Stimulated activated CD8-positive, alpha-beta memory T cell treated with anti-CD3 and anti-CD28 coated beads, Interleukin-15, amount 100 ng/mL, for 4 hours (primary cell): ENCODE measurements at places on chromosomes 12 and 14.

- DNase-seq = no peak
Measured at GRCh38 chr12:28578833-28579252, 388.6 kb downstream of the CCDC91 start.

- no peak for DNase-seq
Measured at GRCh38 chr12:56040963-56041551, 661 bp upstream of the RPS26 start.

- no peak for DNase-seq
Measured at GRCh38 chr14:85533023-85533860, 3.3 kb downstream of the FLRT2 start.

- peak; percentile 12 for DNase-seq
Measured at GRCh38 chr12:111598637-111599452, at the start of gene ATXN2. TSS of gene ATXN2 (minus strand) at chr12:111599315. CDS start at chr12:111599034, 281 bp downstream.

DNA sequence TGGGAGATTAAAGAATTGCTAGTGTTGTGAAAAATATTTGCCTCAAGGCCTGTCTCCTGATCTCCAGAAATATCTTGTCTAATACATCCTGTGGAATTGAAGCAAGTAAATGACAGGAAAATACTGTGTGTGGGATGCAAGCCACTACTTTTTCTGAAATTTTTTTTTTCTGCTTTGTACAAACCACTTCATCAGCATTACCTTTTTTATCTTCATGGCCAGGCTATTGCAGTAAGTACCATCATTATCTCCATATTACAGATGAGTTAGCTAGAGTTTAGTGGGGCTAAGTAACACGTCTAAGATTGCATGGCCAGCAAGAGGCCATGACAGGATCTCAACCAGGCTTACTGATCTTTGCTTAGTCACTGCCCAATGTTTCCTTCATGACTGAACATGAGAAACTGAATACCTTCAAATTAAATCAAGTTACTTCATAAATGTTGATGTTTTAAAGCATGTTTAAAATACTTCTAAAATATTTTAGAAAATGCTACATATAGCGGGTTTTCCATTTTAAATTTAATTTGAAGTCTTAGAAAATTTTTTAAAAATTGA is 273.7 kb downstream of the SLC6A15 start:
- DNase-seq = no peak

DNA sequence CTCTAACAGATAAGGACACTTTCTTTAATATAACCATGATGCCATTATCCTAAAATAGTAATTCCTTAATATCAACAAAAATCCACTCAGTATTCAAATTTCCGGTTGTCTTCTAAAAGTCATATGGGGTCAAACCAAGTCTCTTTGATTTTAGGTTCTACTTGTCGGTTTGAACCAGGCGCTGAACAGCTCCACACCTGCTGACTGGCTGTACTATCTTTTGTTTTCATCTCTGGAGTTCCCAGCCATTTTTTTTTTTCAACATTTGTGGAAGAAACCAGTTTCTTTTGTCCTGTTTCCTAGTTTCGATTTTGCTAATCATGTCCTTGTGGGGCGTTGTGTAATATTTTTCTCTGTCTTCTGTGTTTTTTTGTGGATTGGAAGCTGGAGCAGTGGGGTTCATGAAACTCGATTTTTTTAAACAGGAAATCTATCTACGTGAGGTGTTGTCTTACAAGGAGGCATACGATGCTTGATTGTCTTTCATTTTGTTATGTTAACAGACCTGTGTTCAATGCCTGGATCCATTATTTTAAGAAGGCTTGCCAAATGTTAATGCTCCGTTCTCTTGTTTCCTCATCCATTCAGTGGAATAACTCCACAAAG is 50.2 kb downstream of the FZD10 start:
- DNase-seq = no peak

DNA sequence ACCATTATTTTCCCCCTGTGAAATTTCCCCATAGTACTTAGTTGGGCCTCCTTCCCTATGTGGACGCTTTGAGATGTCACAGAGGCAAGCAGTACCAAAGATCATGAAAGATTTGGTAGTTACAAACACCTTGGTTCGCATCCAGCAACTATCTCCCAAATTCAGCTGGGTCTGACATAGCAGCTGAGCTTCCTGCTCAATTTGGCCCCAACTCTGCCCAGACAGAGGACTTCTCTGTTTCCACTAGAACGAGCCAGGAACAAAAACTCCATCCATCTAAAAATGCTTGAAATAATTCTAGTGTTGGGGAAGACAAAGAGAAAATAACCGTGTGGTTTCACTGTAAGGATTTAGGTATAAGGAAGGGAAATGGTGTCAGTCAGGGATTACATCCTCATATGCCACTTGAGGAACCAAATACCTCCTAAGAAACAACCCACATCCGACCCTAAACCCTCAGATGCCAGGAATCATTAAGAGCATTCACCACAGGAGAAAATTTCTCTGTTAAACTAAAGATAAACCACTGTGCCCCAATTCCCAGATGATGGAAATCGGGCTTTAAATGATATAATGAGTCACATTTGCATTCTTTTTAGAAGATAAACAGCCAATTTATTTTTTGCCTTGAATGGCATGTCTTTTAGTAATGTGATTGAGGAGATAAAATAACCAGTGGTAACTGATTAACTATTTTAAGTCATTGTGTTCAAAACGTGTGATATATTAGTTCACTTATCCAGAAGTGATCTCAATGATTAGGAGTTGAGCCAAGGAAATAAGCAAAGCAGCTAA is 103.7 kb upstream of the IFNG-AS1 start:
- DNase-seq = no peak

- no peak for DNase-seq
Measured at GRCh38 chr14:67733616-67734015, 31.9 kb downstream of the RDH12 start.

GRCh38 chr12:46460682-46461210 is 88.2 kb upstream of the SLC38A2 start:
- no peak for DNase-seq

GRCh38 chr14:105091517-105092170 is 26.4 kb upstream of the GPR132 start:
- DNase-seq = no peak

GRCh38 chr14:104446611-104447010 is 133.0 kb upstream of the C14orf180 start:
- DNase-seq = no peak

DNA sequence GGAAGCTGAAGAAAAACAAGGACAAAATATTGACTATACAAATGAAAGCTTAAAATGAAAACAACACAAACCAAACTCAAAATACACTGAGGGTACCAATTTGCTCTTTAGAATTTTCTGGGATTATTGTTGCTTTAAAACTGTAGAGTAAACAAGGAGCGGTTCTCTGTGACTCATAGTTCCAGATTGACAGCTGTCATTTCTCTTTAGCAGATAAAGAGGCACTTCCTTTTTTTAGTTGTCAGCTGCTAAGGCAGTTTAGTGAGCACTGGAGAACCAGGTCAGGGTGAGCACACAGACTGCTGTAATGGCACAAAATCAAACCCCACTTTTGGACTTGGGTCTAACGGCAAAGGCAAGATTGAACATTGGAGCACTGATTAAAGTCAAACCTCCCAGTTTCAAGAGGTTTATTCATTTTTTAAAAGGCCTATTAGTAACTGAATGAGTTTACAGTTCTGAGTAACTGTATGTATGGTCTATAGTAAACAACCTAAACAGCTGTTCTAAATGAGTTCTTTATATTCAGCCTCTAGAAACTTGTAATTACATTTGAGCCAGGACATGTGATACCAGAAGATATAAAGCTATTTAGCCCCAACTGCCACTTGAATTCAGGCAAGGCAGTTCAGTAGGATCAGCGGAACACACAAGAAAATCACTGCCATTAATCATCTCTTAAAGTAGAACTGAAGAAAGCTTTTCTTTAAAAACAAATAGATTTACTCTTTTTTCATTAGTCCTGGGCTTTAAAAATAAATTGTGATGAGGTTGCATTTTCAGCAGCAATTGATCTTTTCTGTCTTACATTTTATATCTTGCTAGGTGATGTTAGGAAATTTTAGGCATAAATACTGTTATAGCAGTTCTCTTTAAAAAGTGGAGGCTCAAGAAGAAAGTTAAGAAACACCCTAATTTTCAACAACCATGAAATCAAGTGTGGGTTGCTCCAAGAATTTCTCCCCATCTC is 71.7 kb upstream of the PRICKLE1 start:
- DNase-seq = no peak

DNA sequence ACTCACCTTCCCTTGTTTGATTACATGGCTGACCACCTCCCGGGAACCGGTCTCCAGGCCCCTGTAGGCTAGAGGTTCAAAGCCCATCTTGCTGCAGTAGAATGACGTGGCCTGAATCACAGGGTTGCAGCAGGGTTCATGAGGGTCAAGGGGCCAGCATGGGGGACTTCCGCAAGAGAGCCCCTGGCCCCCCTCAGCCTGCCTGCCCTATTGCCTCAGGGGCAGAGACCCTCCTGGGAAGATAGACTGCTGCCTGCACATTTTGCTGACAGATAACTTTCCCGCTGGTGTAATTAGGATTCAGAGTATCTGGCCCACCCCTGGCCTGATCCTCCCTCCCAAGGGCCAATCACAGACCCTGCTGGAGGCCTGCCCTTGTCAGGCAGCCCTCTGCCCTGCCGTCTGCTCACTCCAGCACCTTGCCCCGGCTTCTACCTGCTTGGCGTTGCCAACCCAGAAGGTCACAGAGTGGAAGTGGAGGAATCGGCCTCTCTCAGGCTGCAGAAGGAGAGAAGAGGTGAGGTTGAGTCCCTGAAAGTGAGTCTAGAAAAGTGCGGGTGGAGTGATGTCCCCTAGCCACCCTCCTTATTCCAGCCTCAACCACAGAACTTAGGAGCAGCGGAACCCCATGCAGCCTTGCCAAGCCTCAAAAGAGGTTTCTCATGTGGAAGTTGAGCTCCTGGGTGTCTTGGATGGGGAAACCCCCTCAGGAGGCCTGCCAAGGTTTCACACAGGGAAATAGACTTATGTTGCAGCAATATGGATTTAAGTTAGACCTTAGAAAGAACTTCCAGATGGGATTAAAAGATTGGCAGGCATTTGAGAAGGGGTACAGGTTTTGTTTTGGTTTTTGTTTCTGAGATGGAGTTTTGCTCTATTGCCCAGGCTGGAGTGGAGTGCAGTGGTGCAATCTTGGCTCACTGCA is 1.1 kb downstream of the HPD start:
- DNase-seq = no peak

GRCh38 chr14:90693413-90693812 is 122.8 kb downstream of the TTC7B start:
- no peak for DNase-seq

- DNase-seq = no peak
Measured at GRCh38 chr12:38892087-38892786, 13.2 kb downstream of the CPNE8 start.

- DNase-seq = peak; percentile 21
Measured at GRCh38 chr12:121132601-121133481, at the start of gene P2RX7. TSS of gene P2RX7 (plus strand) at chr12:121132876. CDS start at chr12:121132971, 95 bp downstream.

GRCh38 chr12:77161944-77162343 is 96.6 kb upstream of the E2F7 start:
- no peak for DNase-seq

- DNase-seq = no peak
Measured at GRCh38 chr12:128268379-128268995, 1.5 kb downstream of the TMEM132C start.

- no peak for DNase-seq
Measured at GRCh38 chr12:31603546-31604009, 12.6 kb upstream of the DENND5B start.

DNA sequence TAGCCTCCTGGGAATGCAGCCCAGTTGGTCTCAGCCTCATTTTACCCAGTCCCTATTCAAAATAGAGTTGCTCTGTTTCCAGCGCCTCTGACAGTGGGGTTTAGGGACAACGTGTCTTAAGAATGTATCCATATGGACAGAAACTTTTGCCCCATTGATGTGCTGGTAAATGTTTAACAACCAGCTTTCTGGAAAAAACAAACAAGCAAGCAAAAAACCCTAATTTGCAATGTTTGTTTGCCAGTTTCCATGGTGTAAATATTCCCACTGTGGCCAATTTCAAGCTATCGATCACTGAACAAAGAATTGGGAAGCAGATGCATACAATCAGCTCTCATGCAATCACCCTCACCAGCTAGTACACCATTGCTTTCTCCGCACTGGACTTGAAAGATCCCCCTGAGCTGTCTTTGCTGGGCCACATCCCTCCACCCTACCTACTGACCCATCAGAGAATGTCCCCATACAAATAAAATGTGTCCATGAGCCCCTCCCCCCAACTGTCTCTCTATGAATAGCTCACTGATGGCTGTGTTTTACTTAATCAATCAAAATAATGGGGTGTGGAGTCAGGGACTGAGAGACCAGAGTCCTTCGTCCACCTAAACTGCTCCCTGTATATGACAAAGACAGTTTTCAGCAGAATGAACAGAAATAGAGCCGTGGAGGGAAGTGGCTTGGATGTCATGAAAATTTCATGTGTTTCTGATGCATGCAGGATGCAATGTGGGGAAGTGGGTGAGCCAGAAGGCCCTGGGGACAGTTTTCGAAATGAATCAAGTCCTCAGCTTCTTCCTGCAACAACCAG is 40.8 kb downstream of the CCDC60 start:
- no peak for DNase-seq

DNA sequence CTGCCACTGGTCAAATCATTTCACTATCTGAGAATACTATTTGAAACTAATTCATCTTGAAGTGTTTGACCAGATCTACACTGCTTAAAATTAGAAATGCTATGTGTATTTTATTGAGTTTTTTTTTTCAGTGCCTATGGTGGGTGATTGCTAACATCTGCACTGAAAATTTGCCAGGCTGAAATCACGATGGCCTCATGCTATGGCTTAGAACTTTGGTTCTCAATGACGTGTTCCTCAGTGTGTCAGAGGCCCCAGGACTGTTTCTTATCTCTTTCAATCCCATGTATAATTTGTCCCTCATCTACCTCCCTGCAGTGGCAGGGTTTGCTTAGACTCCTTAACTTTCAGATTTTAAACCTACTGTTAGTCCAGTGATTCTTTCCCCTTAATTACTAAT is 36.2 kb upstream of the NKX2-8 start:
- no peak for DNase-seq

- no peak for DNase-seq
Measured at GRCh38 chr12:90653040-90653439, 301.9 kb downstream of the CCER1 start.

DNA sequence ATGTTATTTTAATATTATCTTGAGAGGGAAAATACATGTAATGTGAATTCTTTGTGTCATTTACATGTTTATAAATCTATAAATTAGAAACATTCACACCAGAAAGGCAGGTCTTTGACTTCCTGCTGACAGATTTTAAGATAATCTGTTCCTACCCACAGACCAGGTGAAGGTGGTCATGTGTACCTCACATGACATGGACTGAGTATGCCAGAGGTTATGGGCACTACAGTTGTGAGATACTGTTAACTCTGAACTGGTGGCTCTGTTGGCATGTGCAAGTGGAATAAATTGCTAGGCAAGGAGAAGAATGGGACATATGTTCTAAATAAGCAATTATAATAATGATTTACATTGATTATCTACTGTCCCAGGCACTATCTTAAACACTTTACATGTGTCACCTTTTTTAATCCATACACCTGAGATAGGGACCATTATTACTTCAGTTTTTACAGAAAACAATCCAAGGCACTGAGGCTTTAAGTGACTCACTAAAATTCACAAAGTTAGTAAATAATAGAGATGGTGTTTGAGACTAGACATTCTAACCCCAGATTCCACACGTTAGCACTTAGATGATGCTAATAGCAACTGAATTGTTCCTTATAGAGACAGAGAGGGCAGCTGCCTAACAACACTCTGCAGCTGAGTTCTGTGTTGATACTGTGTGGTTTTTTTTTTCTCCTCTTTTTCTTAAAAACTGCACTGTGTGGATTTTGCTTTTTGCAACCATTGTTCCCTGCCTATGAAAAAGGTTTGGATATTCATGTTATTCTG is 23.8 kb downstream of the SLC16A7 start:
- DNase-seq = no peak

GRCh38 chr14:40445020-40445419 is 1012.8 kb upstream of the FBXO33 start:
- no peak for DNase-seq

GRCh38 chr14:94748667-94749347 is 21.1 kb downstream of the GSC start:
- no peak for DNase-seq
